GM12891 (cell line): ENCODE measurements at places on chromosomes 3 and 15.

- no peak for DNase-seq
Observed at GRCh38 chr3:170909129-170909903, 879 bp upstream of the EIF5A2 start.

GRCh38 chr15:55649058-55649423, 60.9 kb upstream of the PYGO1 start:
- no peak for DNase-seq

- no peak for DNase-seq
Observed at GRCh38 chr3:29576181-29576580, 295.3 kb downstream of the RBMS3 start.

DNA sequence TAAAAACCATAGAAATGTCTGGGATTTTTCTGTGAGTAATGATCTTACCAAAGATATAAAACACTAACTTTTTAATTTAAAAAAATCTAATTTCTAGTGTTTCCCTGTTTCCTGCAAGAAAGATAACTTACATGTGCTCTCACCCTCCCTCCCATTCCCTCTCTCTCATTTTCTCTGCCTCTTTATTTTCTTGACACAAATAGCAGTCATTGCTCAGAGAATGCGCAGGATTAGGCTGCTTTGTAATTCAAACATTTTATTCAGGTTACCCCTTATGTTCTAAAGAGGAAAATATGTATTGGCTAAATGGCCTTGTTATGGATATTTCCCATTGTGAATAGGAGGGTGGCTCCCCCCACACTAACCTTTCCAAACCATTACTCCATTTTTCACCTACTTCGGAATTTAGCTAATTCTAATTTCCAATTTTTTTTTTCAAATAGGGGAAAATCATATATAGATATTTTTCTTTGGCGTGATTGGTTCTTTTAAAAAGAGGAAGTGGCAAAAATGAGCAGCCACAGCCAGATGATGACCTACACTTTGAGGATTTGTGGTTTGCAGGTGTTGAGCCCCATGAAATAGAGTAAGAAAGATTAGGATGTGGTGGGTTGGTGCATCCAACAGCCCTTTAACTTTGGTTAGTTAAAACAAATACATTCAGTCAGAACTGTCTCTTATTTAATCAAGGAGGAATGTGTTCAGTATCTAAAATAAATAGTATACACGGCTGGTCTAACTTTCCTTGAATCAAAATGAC, 554.4 kb downstream of the IGSF11 start:
- DNase-seq: no peak

- DNase-seq: no peak
Observed at GRCh38 chr3:141228395-141228794, 3.2 kb upstream of the PXYLP1 start.

DNA sequence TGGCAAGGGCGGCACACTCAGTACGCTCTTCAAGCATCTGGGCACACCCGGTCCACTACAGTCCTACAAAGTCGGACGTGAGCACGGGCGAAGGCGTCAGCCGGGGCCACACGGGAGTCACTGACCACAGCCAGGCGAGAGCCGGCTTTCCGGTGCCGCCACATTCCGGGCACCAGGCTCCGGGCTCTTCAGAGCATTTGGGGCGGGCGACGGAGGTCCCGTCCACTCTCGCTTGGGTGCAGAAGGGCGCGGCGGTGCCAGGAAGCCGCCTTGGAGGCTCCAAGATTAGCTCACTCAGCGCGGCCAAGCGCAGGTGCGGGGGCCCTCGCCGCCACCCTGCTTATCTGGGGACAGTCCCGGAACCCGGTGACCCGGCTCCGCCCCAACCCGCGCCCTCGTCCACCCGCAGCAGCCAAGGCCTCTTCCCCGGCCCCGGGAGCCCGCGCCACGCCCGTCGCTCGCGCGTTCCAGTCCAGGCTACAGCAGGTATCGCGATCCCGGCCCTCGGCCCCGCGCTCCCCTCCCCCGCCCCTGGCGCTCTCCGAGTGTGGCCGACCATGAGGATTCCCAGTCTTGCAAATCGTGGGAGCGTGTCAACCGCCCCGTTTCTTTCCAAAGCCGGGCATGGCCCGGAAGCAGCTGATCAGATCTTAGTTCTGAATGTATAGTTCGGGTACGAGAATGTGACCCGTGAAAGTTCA, at the start of gene ADPRH:
Gene ADPRH, plus strand, starts transcription at position 127 of the 701 bp plus-strand sequence. CDS start 2,678 bp downstream, outside the sequence.
- DNase-seq: peak; percentile 65
